ENCODE measurements at places on chromosomes 4 and X.

DNA sequence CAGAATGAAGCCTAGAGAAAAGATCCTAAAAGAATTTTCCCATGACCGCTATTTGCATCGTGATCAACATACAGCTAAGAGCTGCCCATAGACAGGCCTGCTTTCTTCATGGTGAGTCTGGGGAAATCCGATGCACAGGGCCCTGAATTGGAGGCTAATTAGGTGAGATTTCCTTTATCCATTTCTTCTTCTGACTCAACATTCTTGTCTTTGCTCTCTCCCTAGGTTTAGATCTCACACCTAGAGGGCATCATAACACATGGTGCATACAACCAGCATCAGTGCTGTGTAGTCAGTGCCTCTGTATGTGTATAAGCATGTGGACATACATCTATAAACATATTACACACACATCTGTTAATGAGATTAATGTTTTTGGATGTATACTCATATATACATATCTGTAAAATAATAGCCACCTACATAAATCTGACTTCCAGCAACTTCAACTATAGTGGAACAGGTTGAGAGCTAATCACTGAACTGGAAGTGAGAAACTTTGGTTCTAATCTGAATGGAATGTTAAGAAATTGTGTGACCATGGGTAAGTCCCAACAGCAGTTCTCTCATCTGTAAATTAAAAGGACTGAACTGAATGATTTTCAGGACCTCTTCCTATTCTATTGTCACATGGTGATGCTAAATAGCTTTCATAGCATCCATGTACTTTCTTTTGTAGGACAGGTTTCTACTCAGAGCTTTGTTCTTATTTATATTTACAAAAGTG, 17.5 kb downstream of the GATB start:
- DNase-seq = no peak

GRCh38 chrX:52923781-52924241, 26.7 kb downstream of the FAM156B start:
- peak; percentile 70 for DNase-seq

DNA sequence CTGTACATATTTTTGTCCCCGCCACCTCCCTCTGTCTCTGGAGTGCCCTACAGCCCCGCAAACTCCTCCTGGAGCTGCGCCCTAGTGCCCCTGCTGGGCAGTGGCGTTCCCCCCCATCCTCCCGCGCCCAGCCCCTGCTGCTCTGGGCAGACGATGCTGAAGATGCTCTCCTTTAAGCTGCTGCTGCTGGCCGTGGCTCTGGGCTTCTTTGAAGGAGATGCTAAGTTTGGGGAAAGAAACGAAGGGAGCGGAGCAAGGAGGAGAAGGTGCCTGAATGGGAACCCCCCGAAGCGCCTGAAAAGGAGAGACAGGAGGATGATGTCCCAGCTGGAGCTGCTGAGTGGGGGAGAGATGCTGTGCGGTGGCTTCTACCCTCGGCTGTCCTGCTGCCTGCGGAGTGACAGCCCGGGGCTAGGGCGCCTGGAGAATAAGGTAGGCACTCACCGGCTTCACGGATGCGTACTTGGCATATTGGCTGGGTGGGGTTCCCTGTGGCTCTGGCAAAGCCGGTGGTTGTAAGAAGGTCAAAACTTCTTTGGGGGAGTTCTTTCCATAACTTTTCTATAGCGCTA, 653 bp downstream of the HHIP start:
- peak; percentile 52 for DNase-seq

DNA sequence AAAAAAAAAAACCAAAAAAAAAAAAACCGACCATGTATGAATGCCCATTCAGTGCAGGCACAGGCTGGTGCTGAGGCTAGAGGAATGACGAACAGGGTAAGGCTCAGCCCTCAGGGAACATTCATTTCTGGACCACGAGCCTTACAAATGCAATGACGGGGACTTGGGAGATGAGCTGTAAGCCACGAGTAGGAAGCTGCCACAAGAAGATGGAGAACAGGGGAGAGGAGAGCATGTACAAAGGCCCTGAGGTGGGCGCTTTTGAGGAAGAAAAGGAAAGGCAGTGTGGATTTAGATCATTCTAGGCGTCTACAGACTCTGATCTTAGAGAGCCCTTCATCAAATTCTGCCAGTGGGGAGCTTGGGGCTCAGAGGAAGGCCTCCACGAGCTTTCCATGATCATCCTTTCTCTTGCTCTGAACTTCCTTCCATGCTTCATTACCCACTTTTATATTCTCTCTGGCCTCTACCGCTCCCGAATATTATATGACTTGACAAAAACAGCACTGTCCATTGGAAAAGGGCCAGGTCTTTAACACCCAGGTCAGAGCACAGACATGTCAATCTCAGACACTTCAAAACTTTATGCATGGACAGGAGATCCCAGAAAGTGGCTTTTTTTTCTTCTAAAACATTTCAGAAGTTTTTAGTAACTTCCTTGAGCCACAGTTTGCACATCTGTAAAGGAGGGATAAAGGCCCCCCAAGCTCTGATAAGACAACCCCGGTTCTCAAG, 3.3 kb upstream of the ZNF518B start:
- no peak for DNase-seq

- DNase-seq = no peak
Measured at GRCh38 chr4:68905939-68906779, 45.4 kb downstream of the UGT2A3 start.

- no peak for DNase-seq
Measured at GRCh38 chrX:50081282-50081889, 119.4 kb downstream of the AKAP4 start.

DNA sequence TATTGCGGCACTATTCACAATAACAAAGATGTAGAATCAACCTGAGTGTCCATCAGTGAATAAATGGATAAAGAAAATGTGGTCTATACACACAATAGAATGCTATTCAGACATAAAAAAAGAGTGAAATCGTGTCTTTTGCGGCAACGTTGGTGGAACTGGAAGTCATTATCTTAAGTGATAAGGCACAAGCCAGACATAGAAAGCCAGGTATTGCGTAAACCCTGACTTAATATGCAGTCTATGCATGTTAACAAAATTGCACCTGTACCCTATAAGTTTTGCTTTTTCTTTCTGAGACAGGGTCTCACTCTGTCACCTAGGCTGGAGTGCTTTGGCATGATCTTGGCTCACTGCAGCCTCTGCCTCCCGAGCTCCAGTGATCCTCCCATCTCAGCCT, 28.6 kb downstream of the KIAA0232 start:
- DNase-seq = no peak
